ENCODE measurements at places on chromosomes 12 and 14. TPM values are rescaled to one million over a fixed set of nuclear protein-coding genes. Genes with fewer than 3 reads are reported as not detected.

RIPK3 gene
- total RNA-seq = 6.4 TPM

PLD4 gene
- 0.50 TPM for total RNA-seq

POTEM gene
- total RNA-seq = not detected

KRT79 gene
- total RNA-seq = not detected

SLC35E3 gene
- total RNA-seq = 2.8 TPM

STXBP6 gene
- 36.9 TPM for total RNA-seq

UNG gene
- 13.9 TPM for total RNA-seq

HPD gene
- 3.3 TPM for total RNA-seq

KLRK1 gene
- total RNA-seq = 1.8 TPM

PRICKLE1 gene
- 36.9 TPM for total RNA-seq

AGAP2 gene
- 3.3 TPM for total RNA-seq

NEMP1 gene
- 9.1 TPM for total RNA-seq

GAS2L3 gene
- 4.0 TPM for total RNA-seq

PIK3C2G gene
- 0.06 TPM for total RNA-seq

All from esophagus muscularis mucosa (tissue), 4 donors.